NCI-H1092 treated with DMSO at 0.1 percent for 48 hours (cell line): ENCODE measurements at places on chromosomes 11 and 22.

DNA sequence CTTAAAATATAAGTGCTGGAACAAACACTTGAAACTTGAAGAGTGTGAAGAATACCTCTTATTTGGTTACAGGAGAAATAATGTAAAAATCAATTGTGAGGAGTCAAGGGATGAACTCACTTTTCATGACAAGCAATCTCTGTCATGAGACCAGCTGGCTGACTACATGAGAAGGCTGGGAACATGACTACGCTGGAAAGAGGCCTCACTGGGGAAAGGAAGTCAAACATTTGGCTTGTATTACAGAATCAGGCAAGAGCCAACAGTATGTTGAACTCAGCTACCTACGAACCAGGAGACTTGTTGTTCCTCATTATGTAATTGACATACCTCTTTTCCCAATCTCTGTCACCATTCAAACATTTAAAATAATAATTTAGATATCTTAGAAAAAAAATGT, 14.4 kb downstream of the DCDC1 start:
- peak; percentile 73 for DNase-seq

GRCh38 chr11:87803748-87804147, 371.5 kb downstream of the RAB38 start:
- DNase-seq = no peak

GRCh38 chr11:47587723-47588326, 1.3 kb downstream of the FAM180B start:
- DNase-seq = no peak

GRCh38 chr22:33329398-33329797, 271.2 kb upstream of the SYN3 start:
- no peak for DNase-seq

GRCh38 chr11:95378111-95378510, 147.1 kb upstream of the SESN3 start:
- DNase-seq = no peak
